Fibroblast of gingiva (primary cell): ENCODE measurements at places on chromosomes 12 and 14.

DNA sequence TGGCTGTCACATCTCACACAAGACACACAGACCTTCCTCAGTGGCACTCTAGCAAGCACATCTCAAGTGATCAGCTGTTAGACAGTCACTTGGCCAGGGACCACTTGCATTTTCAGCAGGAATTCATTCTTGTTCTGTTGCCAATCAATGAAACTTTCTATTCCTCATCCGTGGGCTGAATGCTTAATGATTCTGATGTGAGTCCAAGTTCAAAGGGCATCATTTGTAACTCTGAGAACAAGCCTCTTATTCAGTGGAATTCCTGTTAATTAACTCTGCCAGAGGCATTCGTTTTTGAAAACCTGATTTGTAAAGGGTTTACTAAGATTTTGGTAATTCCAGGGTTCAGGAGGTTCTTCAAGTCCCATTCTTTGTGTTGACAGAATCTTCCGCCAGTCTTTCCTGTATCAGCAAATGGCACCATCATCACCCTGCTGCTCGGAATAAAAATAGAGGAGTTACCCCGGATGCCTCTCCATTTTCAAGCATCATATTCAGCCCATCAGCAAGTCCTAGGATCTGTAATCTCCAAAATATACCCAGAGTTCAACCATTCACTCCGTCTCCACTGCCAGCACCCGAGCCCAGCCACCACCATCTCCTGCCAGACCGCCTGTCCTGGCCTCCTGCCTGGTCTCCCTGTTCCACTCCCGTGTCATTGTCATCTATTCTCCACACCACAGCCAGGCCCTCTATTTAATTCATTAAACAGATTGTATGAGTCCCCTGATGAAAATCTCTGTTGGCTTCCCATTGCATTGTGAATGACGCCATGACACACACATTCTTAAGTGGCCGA lies 473.4 kb downstream of the AACS start:
- no peak for DNase-seq

DNA sequence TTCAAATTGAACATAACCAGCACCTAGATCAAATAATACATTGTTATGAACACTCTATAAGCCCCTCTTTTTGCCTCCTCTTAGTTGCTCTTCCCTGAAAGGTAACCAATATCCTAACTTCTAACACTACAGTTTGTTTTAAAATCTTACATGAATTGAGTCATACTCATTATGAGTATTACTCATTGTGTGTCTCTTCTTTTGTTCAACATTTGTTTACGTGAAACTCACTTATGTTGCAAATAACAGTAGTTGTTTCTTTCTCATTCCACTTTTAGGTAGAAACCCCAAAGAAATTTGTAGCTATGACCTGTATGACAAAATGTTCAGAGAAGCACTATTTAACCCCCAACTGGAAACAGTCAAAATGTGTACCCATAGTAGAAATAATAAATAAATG lies 6.6 kb downstream of the LRRC9 start:
- DNase-seq = no peak

DNA sequence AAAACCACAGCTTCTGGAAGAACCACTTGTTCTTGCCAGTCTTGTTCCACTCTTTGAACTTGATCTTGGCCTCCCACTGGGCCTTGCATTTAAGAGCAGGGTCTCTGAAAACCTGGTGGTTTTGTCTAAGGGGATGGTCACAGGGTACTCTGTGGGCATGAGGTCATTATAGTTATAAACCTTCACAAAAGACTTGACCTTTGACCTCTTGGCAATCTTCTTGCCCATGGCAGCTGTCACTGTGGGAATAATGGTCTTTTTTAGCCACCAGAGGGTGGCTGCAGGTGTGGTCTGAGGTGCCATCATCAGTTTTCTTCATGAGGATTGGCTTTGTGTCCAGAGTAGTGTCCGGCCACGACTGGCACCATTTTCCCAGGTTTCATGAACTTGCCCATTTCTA lies 9.1 kb downstream of the ATP6V0A2 start:
- DNase-seq = no peak

DNA sequence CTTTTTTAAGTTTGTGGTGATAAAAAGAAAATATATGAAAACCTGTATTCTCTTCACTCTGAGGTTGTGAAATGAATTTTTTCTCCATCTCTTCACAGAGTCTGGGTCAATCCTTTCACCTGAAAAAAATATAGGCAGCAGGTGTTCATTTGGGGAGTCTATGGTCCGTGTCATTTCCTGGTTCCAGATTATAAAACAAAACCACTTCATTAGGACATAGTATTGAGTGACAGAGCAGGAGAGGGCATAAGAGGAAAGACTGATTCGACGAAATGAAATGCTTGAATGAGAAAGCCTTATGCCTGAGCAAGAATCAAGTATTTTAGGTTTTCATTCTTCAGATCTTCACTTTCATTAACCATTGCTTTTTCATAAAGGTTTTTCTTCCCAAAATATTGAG lies 51.8 kb upstream of the NUAK1 start:
- DNase-seq = no peak

- no peak for DNase-seq
These were observed 103.9 kb upstream of the RFLNA start for GRCh38 chr12:124191024-124191359.
